ENCODE measurements at places on chromosomes 6 and 20.

- DNase-seq, result peak; percentile 9
These were observed 94.0 kb downstream of the CD83 start for GRCh38 chr6:14211562-14211942.

GRCh38 chr6:7761051-7761450 lies 35.2 kb downstream of the BMP6 start:
- DNase-seq, result no peak

GRCh38 chr6:3741477-3741871 lies 10.0 kb downstream of the PXDC1 start:
- no peak for DNase-seq

GRCh38 chr6:43744931-43745727 lies 24.9 kb upstream of the VEGFA start:
- no peak for DNase-seq

- DNase-seq, result peak; percentile 86
These were observed 45.3 kb upstream of the PRELID3B start for GRCh38 chr20:59087829-59088433.

GRCh38 chr20:35883778-35884540 lies 70.3 kb downstream of the SCAND1 start:
- DNase-seq, result peak; percentile 33

Measured in effector CD4-positive, alpha-beta T cell (primary cell).